Nephron progenitor cell (in vitro differentiated cells): ENCODE measurements at places on chromosomes 5 and 9.

GRCh38 chr5:93735378-93735777, 6.0 kb downstream of the POU5F2 start:
- DNase-seq: no peak

GRCh38 chr9:36276254-36276653, 18.0 kb upstream of the GNE start:
- DNase-seq: no peak

DNA sequence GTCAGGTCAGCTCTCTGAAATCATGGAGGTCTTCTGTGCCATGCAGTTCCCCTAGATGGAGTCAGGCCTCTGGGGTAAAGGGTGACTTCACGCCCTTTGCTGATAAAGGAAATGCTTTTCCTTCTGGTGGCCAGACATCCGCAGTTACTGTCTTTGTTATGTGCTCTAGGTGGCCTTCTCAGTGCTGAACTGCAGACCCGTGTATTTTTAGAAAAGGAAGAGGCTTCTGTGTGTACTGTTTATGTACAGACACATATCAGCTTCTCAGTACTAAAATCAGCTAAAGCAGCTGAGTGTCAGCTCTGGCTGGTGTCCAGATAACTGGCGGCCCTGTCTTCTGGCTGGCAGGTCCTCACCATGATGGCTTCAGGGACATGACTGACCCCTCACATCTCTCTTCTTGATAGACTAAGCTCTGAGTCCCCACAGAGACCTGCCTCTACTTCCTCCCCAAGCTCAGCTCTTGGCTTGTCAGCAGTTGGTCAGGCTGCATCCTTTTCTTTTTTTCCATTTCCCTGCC, 75.3 kb downstream of the ARHGAP26 start:
- DNase-seq: no peak

DNA sequence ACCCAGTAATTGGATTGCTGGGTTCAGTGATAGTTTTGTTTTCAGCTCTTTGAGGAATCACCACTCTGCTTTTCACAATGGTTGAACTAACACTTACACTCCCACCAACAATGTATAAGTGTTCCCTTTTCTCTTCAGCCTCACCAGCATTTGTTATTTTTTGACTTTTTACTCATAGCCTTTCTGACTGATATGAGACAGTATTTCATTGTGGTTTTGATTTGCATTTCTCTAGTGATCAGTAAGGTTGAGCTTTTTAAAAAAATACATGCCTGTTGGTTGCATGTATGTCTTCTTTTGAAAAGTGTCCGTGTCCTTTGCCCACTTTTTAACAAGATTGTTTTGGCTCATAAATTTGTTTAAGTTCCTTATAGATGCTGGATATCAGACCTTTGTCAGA, 185.7 kb upstream of the CCNH start:
- no peak for DNase-seq

- DNase-seq: no peak
Observed at GRCh38 chr5:81182396-81183390, 50.4 kb upstream of the CKMT2 start.

- DNase-seq: peak; percentile 69
Observed at GRCh38 chr9:96317335-96317980, 15.5 kb upstream of the HSD17B3 start.

DNA sequence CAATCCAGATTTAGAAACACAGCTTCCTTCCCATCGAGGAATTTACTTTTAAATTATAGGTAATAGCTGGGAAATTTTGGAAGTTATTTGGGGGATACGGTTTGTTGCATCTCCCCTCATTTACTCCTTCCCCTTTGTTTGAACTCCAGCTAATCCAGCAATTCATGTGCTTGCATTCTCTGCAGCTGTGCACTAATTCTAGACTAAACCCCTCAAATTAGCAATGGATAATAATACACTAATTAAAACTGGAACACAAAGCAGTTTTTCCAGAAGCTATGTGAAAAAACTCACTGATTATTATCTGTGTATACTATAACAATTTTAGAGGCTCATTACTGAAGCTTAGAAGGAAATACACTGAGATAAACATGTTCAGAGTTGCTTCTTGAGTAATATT, 751.2 kb upstream of the ZNF608 start:
- no peak for DNase-seq

GRCh38 chr9:120184266-120184665, 395.7 kb downstream of the CDK5RAP2 start:
- DNase-seq: no peak

GRCh38 chr5:157473383-157474320, 13.6 kb downstream of the NIPAL4 start:
- no peak for DNase-seq

DNA sequence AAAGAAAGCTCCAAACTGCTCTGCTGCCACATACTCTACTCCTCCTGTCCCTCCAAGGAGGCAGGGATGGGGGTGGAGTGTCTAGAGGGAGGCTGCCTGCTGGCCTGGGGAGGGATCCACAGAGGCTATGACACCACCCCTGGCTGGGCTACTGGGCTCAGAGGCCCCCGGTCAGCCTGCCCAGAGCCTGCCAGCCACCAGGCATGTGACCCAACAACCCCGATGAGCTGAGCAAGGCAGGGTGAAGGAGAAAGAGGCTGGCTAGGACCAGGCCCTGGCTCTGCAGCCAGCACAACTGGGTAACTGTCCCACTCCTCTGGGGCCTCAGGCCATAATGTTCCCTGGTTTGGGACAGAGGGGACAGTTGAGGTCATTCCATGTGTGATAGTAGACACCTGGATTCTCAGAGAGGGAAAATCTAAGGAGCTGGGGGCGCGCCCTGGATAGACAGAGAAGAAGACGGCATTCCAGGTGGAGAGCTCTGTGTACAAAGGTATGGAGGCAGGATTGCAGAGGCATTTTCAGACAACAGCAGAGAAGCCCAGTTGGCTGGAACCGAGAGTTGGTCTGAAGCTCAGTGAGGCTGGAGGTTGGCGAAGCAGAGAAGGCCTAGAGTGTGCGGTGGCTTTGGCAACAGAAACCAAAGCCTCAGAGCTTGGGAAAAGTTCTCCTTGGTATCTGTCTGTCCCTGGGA, 33.8 kb upstream of the IL17B start:
- no peak for DNase-seq

- DNase-seq: no peak
Observed at GRCh38 chr5:14501353-14502293, 80.0 kb upstream of the OTULINL start.

- DNase-seq: no peak
Observed at GRCh38 chr9:80090317-80090716, 518.6 kb downstream of the TLE4 start.

DNA sequence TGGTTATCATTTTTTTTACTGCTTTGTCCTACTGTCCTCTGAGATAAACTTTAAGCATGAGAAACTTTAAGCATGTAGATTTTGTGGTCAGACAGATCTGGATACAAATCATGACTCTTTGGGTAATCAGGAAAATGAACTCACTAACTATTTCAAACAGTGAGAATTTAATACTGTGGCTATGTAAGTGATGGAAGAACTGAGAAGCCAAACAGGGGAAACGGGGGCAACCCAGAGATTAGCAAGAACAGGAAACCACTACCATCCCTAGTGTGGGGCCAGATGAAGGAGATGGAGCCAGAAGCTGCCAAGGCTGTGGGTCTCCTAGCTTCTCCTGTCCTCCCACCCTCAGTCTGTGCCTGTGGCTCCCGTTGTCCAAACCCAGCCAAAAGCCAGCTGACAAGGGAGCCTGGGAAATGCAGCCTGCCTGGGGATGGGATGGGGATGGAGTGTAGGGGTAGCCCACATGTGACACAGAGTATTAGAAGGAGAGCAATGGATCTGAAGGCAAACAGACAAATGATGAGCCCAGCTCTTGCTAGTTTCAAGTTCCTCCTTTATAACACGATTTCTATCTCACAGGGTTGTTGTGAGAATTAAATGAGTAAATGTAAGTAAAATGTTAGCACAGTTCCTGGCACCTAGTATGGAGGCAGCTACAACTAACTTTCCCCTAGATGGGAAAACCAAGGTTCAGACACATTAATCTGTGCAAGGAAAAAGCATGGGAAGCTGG, 27.7 kb upstream of the CDC23 start:
- DNase-seq: no peak
